Liver (tissue), 10 donors: ENCODE measurements at places on chromosomes 13 and 19.
A peak's percentile ranks its signal among the peaks of the same experiment; 100 is the strongest.

DNA sequence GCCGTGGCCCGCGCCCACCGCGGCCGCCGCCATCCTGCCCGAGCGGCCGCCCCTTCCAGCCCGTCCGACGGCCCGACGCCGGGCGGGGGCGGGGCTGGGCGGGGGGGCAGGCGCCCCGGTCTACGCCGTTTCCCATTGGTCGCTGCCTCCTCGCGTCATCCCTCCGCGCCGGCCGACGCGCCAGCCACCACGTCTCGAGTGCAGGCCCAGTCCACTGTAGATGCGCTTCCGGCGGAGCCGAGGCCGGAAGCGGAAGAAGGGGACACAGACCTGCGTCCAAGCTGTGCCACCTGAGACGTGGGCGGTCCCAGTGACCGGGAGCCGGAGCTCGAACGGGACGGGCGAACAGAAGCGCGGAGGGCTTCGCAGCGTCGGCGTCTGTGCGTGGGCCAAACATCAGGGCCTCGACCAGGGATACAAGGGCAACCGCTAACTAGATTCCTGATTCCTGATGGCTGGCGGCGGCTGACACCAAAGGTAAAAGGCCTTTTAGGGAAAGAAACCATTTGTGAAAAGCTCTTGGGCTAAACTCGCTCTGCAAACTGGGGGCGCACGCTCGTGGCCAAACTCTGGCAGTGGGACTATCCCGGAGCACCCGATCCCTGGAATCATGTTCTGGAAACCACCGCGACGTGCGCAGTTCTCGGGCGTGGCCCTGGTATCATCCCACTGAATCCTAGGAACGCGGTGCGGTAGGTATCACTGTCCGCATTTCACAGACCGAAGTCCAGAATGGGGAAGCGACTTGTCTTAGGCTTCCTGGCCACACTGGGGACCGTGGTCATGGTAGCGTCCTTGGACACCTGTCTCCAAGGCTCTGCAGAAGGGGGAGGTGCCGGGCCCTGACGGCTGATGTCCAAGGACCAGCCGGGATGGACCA is at the start of gene SLC35E1:
Gene SLC35E1, minus strand, starts transcription at position 84 of the 880 bp plus-strand sequence. Its CDS starts 51 bp downstream, at position 33.
- peak; percentile 96 for DNase-seq

DNA sequence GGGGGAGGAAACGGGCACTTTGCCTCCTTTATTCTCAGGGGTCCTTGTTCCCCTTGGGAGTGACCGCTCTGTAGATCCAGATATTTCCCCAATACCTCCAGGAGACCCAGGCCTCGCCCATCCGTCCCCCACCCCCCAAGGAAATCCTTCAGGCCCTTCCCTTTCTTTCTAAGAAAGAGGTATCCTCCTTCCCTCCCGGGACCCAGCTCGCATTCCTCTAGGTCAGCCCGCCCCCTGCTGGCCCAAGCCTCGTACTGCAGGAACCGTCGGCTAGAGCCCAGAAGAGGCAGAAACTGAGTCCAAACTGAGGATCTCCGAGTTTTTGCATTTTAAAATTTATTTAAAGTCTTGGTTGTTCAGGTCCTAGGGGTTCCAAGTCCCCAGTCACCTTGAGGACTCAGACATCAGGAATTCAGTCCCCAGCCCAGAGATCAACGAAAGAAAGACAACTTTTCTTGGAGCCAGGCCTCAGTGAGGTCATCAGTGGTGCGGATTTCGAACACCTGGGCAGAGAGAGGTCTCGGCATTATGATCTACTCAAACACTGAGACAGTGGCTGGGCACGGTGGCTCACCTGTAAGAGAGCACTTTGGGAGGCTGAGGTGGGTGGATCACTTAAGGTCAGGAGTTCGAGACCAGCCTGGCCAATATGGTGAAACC is 7.5 kb upstream of the LRFN1 start:
- DNase-seq: peak; percentile 90

DNA sequence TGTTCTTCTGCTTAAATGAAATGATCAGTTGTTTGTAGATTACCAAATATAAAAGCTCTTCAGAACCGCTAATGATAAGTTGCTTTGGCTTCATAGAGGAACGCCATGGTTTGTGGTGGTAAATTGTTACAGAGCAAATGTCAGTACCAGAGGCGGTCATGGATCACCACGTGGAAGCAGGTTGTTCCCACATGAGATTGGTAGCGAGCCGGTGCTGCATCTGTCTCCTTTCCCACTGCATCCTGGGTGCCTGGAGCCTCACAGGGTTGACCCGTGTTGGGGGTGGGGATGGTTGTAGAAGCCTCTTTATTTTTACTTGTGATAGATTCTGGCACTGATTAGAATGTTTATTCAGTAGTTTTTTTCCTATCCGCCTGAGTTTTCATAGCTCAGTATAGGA is 14.7 kb downstream of the GARRE1 start:
- DNase-seq: no peak

DNA sequence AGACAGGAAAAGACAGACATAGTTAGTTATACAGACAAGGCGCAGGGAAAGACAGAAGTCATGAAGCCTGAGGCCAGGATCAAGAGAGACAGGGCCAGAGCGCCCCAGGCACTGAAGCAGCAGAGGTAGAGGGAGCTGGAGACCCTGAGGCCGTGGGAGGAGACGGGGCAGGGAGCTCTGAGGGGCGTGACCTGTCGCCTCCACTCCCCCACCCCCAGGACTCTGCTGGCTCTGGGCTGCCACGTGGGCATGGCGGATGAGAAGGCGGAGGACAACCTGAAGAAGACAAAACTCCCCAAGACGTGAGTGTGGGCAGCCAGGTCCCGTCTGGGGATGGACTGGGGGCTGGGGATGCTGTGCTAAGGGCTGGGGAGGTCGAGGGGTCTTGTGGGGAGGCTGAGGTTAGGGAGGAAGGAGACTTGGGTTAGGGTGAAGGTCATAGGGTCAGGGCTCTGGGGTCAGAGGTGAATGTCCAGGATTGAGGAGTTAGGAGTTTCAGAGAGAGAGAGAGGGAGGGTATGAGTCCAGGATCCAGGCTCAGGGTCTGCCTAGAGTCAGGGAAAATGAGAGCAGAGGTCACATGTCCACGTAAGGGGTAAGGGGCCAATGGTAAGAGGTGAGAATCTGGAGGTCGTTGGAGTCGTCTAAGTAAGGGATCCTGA is 31.1 kb downstream of the RYR1 start:
- DNase-seq: no peak

GRCh38 chr19:11338121-11338520 is 1.3 kb downstream of the RAB3D start:
- DNase-seq: no peak

DNA sequence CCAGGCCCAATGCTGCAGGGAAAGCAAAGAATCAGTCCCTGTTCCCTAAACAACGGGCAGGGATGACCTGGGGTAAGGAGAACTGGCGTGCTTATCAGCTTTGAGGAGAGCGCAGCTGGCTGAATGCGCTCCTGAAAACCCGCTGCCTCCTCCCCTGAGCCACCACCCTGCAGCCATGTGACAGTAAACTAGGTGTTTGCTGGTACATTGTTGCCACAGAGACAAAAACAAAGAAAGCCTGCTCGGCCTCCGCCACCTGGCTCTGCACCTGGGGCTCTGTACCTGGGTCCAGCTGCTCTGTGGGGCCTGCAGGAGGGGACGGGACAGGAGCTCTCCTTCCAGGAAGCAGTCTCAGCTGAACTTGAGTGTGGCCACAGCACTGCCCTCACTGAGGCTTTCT is 21.8 kb downstream of the MCF2L start:
- no peak for DNase-seq

DNA sequence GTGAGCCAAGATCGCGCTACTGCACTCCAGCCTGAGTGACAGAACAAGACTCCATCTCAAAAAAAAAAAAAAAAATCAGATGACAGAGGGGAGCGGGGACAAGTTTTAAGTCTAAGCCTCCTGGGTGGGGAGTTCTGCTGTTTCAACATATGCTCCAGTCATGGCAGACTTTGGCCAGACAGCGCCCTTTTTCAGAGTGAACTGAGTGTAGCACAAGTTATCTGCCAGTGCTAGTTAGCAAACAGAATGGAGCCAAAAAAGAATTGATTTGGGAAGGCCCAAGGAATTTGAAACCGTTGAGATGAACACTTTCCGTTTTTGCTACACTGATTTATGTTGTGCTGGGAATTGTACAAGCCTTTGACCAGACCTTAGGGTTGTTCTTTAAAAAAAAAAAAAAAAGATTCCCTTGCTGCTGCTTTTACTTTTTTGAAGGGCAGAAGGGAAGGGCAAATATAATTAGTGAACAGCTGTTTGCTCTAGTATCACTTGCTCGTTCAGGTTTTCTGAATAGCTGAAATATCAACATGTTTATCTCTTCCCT is 5.7 kb downstream of the ACTN4 start:
- DNase-seq: no peak

GRCh38 chr19:46542428-46543230 is 47.0 kb upstream of the PNMA8B start:
- DNase-seq: peak; percentile 84

DNA sequence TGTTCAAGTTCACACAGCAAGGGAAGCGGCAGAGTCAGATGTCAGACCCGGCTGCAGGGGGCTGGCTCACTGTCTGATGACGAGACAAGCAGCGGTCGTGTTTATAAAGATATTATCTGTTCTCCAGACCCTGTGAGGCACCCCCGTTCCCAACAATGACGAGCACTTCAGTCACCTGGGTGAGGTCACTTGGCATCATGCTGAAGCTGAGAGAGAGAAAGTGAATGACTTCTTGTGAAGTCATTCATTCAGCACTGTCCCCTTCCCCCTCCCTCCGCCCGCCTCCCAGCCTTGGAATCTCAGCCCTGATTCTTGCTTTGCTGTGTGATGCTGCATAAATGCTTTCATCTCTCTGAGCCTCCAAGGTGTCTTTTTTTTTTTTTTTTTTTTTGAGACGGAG is 4.9 kb upstream of the LYPD3 start:
- no peak for DNase-seq

DNA sequence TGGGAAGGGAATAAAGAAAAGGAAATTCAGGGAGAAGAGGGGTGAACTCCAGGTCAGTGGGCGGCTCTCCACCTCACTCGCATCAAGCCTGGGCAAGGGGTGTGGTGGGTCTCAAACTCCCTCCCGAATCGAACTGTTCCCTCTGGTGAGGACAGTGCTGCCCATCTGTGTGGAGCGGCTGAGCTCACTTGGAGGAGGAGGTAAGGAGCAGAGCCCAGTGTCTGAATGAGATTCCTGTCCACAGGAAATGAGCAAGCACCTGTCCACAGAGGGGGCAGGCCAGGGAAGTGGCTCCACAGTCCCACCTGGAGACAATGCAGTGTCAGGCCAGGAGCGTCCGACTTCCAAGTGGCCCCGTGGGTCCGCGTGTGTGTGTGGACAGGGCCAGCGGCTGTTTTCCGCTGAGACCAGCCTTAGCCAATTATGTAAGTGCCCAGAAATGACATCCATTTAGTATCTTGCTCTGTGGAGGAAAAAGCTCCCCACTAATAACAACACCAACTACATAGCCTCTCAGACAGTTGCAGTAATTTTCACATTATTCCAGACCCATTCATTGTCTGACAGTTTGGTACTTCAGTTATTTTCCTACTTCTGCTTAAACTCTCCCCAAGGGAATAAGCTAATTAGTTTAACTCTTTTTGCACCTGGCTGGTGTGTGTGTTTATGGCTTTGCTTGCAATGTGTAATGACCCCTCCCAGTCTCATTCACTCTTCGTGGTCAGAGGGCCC is 114.6 kb downstream of the SOX1 start:
- DNase-seq: no peak

- DNase-seq: peak; percentile 35
Measured at GRCh38 chr13:105139380-105140285, 1395.8 kb downstream of the EFNB2 start.

GRCh38 chr13:23789576-23790346 is 99.4 kb downstream of the MIPEP start:
- DNase-seq: no peak

DNA sequence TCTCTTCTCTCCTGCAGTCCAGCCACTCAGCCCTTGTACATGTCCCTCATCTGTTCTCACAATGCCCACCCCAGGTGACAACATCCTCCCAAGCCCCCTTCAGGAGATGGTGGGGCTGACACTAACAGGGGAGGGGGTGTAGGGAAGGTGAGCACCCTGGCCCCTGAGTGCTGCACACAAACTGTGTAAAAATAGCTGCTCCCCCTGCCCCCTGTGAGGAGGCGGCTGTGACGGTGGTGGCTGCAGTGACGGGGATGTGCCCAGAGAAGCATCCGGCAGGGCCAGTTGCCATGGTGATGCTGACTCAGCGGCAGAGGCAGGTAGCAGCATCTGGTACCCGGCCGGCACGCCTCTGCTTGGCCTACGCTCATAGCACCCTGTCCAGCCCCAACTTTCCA is 13.0 kb upstream of the JUND start:
- DNase-seq: no peak

- no peak for DNase-seq
Measured at GRCh38 chr13:113116871-113117271, 5.7 kb upstream of the F10 start.

DNA sequence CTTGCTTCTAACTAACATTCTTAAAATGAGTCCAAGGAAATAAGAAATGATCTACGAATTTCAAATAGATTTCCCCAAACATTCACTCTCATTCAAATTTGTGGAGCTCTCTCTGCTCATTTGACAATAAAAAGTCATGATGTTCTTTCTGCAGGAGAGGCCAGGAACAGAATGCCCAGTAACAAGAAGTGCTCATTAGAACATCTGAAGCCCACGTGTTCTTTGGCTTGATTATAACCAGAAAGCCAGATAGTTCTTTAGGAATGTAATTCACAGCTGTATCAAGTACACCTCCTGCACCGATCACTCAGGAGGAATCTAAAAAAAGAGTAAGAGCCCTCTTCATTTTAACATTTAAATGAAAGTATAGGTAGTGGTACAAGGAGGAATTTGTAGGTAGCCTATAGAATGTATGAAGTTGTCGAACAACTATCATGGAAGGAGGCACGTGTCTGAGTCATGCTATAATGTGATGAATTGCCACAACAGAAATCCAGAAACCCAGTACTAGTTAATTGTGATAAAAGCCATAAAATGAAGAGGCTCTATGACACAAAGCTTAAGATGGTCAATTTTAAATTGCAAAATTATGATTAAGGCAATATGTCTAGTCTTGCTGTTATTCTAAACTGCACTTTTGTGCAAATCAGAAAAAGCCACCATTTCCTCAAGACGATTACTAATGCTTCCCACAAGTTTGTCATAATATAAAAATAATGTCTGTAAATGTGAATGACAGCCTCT is 12.8 kb downstream of the MEDAG start:
- no peak for DNase-seq

GRCh38 chr19:51147663-51148062 is 5.6 kb downstream of the SIGLEC7 start:
- DNase-seq: no peak

GRCh38 chr13:106762708-106763107 is 194.8 kb upstream of the ARGLU1 start:
- DNase-seq: no peak

GRCh38 chr13:21672796-21673538 is 2.1 kb downstream of the FGF9 start:
- peak; percentile 27 for DNase-seq

GRCh38 chr13:41460074-41460465 is 2.7 kb downstream of the RGCC start:
- DNase-seq: no peak
